ENCODE measurements at places on chromosomes 2 and 18.

GRCh38 chr2:197674591-197674990 is 796 bp downstream of the RFTN2 start:
- DNase-seq, result no peak

DNA sequence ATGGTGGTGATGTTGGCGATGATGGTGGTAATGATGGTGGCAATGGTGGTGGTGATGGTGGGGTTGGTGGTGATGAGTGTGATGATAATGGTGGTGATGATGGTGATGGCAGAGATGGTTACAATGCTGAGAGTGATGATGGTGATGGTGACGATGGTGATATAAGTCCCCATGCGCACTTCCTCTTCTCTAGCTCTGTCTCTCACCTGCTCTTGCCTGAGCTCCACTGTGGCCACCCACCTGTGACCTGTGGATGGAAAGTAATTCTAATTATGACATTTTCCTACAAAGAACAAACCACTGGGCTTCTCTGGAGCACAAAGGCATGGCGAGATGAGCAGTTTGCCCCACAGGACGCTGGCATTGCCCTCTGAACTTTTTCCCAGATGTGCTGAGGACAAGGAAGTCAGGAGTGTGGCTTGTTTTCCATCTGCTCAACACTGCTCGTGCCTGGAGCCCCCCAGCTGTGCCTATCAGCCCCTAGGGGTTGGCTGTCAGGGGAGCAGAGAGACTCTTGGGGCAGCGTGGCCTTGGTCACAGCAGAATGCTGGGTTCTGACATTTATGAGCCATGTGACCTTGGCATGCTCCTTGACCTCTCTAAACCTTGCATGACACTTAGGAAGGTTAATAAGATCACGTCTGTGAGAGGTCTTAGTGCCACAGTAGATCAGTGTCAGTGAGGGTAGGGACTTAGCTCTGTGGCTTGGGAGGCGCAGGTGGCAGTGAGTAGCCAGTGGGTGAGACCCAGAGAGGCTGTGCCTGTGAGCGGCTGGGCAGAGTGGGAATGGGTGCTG is 68.4 kb downstream of the RRM2 start:
- no peak for DNase-seq

DNA sequence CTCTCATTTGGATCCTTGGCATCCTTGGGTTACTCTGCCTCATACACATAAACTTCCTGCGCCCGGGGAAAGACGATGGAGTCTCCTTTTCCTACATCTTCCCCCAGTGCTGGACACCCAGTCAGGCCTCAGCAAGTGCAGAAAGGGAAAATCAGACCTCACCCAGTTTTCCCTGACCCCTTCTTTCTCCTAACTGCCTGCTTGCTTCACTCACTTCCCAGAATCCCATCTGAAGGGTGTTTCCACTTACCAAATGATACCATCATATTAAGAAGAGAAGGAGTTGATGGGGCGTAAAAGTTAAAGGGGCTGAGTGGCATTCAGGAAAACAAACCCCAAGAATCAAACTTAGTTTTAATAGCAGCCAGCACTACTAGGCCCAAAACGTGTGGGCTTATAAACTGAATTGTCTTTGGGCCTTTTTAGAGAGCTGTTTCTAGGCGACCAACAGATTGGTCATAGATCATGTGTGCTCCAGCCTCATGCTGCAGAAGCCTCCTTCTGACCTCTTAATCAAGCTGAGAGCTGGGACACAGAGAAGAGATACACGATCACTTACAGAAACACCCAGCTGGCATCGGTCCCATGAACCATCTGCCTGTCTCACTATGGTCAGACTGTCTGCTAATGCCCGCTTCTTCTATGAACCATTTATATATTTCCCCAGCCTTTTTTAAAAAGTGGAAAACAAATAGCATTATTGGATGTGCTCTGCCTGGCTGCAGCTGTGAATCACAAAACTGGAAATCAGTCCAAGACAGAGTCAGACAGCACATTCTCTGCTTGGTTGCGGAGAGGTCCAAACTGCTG is 165.7 kb upstream of the SLC14A2 start:
- peak; percentile 69 for DNase-seq

DNA sequence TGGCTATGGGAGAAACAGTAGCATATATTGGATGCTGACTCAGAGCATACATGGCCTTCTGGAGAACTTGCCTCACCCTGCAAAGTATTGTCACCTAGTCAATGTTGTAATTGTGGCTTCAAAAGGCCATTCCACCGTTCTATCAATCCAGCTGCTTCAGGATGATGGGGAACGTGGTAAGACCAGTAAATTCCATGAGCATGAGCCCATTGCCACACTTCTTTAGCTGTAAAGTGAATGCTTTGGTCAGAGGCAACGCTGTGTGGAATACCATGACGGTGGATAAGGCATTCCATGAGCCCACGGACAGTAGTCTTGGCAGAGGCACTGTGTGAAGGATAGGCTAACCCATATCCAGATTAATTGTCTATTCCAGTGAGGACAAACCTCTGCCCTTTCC is 1300.1 kb upstream of the ACVR2A start:
- DNase-seq, result no peak

DNA sequence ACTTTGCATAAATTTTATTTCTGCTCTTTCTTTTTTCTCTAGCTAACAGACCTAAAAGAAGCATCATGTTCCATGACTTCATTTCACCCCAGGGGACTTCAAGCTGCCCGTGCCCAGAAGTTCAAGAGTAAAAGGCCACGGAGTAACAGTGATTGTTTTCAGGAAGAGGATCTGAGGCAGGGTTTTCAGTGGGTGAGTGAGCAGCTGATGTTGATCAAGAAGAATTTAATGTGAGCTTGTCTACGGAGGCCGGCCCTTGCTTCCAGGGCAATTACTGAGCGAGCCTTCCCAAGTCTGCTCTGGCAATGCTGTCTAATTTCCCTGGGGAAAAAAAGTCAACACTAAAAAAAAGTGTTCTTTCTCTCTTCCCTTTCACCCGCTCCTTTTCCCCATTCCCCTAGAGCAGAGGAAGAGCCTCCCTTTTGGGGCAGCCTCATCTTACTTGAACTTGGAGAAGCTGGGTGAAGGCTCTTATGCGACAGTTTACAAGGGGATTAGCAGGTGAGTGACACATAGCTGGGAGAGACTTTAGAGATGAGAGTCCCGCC is 1.2 kb downstream of the CDK15 start:
- DNase-seq, result peak; percentile 96

- peak; percentile 99 for DNase-seq
Measured at GRCh38 chr2:19649785-19650380, 251.9 kb downstream of the TTC32 start.

GRCh38 chr2:154698721-154699574 is 453 bp downstream of the KCNJ3 start:
- DNase-seq, result no peak

DNA sequence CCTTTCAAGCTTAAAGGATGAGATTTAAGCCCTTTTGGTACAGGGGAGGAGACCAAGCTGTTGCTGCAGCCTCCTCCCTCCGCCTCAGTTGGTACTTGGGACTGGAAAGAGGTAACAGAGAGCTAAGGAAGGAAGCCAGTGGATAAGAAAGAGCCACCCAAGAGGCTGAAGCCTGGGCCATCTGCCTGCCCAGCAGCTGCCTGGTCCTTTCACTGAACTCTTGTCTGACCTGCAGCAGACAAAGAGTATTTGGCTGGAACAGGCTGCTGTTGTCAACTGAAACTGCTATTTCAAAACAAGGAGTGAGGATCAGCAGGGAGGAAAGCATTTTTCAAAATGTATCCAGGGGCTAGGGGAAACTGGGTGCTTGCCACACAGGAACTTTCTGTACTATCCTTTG is 30.3 kb downstream of the TNS1 start:
- no peak for DNase-seq

GRCh38 chr2:12498286-12498685 is 218.4 kb upstream of the TRIB2 start:
- DNase-seq, result no peak

- DNase-seq, result no peak
Measured at GRCh38 chr2:219527472-219527871, 13.2 kb downstream of the ASIC4 start.

DNA sequence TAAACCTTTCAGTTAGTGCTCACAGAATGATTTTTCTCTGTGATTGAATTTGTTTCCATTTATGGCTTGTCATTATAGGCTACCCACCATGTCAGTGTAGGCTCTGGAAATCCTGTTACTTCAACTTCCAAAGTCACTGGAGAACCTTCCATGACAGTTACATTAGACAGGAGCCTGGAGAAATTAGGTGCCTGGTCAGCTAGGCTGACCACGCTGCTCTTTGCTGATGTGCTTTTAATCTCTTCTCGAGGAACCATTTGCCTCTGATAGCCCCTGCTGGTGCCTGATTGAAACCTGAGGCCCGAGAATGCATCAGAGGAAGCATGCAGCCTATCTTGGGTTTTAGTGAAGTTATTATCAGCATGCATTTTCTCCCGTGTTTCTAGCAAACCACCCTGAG is 29.6 kb upstream of the TTN start:
- no peak for DNase-seq

- DNase-seq, result no peak
Measured at GRCh38 chr18:653512-653911, 3.9 kb upstream of the TYMS start.

DNA sequence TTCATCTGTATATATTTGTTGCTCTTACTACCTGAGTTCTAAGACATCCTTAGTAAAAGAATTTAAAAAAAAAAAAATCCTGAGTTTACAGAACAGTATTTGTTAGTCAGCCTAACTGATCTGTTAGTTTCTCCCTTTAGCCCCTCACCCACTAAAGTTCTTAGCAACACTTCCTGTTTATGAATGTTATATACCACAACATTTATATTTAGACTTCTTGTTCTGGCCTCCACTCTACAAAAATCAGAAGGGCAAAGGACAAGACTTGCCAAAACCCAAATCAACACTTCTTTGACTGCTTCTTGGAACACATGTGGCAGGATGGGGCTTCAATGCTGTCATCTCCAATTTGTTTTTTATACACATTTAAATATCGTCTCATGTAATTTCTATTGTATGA is 71.1 kb downstream of the MGAT5 start:
- DNase-seq, result no peak

GRCh38 chr2:61993422-61994024 is 88.0 kb downstream of the COMMD1 start:
- DNase-seq, result peak; percentile 28

DNA sequence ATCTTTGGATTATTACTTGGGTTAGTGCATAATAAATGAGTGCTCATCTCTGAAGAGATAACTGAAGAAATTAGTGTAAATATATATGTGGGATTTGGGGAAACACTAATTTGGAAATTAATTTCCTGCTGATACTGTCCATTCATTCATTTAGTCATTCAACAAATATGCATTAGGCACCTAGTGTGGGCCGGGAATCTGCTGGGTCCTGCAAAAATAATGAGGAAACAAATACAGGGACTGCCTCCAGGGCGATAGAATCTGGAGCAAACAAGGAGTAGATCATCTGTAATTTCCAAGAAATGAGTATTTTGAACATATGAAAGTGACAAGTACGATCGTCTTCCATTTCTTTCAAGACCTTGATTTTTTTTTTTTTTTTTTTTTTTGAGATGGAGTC is 203.7 kb upstream of the LYPD1 start:
- no peak for DNase-seq

DNA sequence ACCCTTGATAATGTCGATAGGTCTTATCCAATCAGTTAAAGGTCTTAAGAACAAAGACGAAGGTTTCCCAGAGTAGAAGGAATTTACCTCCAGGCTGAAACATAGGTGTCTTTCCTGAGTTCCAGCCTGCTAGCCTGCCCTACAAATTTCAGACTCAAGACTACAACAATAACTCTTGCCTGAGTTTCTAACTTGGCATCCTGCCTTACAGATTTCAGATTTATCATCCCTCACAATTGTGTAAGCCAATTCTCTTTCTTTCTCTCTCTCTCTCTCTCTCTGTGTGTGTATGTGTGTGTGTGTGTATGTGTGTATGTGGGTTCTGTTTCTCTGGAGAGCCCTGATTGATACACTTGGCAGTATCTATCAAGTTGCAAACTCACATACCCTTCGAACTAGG is 37.2 kb upstream of the B4GALT6 start:
- no peak for DNase-seq

DNA sequence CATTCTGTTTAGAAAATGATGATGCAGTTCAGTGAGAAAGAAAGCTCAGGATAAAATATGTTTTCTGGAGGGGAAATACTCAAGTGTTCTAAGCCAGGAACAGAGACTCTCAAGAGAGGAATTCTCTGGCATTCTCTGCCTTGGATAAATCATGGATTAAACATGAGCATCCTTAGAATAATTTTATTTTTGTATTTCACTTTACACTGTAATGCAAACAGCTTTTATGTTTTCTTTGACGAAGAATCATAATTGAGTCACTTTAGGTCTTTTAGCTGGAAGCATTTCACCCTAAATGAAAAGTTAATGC is 11.1 kb downstream of the GDF7 start:
- DNase-seq, result no peak

- no peak for DNase-seq
Measured at GRCh38 chr2:218077464-218078216, 8.6 kb downstream of the RUFY4 start.

DNA sequence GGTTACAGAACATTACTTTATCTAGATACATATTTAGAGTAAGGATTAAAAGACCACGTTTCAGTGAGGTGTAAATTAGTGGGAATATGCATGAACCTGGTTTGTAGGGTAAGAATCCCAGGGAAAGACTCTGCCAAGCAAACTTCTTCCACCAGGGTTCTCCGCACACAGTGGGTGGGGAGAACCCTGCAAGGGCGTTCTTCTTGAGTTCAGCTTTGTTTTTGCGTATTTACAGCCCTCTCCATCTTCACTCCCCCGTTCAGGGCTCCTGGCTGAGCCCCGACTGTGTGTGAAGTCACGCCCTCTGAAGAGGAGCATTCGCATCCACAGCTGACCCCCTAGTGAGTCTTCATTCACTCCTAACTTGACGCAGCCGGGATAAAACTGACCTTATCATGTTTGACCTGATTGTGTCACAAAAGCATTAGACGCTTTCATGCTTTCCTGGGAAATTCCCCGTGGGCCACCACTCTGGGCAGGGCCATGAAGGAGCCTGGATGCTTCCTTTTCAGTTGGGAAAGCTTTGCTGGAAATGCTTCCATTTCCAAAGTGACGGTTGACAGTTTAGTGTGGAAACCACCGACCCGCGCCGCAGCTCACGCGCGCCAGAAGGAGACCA is 1.0 kb downstream of the ALKAL2 start:
- no peak for DNase-seq

- no peak for DNase-seq
Measured at GRCh38 chr2:160603771-160604510, 110.3 kb upstream of the RBMS1 start.

All from stromal cell of bone marrow (primary cell).